COLO829 (cell line): ENCODE measurements at places on chromosomes 5 and 9.

DNA sequence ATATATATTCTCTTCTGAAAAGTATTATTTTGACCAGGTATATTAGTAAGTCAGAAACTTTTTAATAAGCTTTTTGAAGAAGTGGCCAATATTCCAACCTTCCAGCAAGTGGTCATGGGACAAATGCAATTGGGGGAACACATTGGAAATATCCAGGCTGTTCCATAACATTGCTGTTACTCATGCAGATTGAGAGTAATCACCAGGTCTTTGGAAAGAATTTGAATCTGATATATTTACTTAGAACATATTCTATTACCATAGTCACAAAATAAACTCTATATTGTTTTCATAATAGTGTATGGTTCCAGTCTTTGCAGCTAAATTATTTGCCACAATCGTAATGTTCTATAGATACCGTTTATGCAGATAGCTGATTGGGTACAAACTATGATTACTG is 102.8 kb downstream of the TAF11L14 start:
- DNase-seq, result no peak

DNA sequence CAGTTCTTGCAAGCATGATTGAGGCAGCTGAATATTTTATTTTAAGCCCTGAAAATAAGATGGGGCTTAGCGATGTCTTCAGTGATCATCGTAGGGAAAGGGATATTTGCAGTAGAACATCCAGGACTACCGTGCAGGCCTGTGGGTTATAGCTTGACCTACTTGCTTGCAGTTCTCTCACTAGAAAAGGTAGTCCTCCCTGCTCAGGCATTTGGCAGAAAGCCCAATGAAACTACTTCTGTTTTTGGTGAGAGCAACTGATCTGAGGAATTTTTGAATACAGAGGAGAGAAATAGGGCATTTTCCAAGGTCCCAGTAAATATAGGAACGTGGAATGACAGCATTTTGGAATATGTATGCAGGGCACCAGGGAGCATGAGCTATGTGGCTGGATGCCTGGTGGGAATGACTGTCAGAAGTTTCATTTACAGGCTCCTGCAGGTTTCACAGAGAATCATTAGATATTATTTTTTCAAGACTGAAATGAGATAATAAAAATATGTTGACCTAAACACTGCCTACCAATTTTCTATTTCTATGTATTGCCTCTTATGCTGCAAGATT is 417.9 kb upstream of the ACTBL2 start:
- DNase-seq, result no peak

GRCh38 chr9:137974746-137975526 is 97.4 kb downstream of the CACNA1B start:
- DNase-seq, result no peak

DNA sequence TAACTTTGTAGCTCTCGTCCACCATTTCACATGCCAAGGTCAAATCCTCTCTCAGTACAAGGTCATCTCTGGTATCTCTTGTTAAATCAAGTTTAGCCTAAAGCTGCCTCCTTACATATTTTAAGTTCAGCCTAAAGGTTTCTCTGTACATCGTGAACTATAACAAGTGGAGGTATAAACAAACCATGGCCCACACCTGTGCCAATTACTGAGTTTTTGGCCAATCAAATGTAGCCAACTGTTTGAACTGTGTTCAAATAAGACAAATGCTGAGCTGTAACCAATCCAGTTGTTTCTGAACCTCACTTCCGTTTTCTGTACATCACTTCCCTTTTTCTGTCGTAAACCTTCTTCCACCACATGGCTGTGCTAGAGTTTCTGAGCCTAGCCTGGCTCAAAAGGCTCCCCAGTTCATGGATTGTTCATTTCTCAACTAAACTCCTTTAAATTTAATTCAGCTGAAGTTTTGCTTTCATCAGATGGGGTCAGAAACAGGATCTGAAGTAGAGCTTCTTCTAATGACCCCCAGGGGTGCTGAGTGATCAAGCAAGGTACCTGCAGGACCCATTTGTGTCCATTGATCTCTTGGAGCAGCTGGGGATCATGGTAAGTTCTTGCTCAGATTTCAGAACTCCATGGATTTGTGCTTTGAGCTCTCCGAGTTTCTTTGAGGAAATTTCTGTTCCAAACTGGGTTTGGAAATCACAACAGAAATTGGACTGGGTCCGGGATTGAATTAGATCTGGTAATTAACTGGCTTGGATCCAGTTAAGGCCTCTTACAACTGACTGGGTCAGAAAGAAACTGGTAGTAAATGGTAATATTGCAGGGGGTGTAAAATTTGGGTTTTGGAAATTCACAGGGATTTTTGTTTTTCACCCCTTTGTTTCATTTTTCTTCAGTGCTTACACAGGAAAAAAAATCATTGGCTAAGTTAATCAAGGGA is 11.0 kb upstream of the NANS start:
- no peak for DNase-seq
